ENCODE measurements at places on chromosomes 2 and 18. TPM values are rescaled to one million over a fixed set of nuclear protein-coding genes. Genes with fewer than 3 reads are reported as not detected.

DSC3 gene
- 0.06 TPM for total RNA-seq

MEP1B gene
- total RNA-seq = not detected

CTLA4 gene
- 65.0 TPM for total RNA-seq

OSR1 gene
- total RNA-seq = not detected

PLEK gene
- 20.0 TPM for total RNA-seq

GAD1 gene
- 0.76 TPM for total RNA-seq

CNTNAP5 gene
- total RNA-seq = not detected

KCNK3 gene
- total RNA-seq = not detected

GKN2 gene
- total RNA-seq = not detected

SMYD1 gene
- total RNA-seq = not detected

CRYBA2 gene
- not detected for total RNA-seq

ATOH8 gene
- not detected for total RNA-seq

TCF7L1 gene
- not detected for total RNA-seq

LHCGR gene
- not detected for total RNA-seq

EGR4 gene
- 0.48 TPM for total RNA-seq

CPO gene
- not detected for total RNA-seq

ANKRD23 gene
- total RNA-seq = 3.9 TPM

All from activated CD8-positive, alpha-beta memory T cell treated with anti-CD3 and anti-CD28 coated beads for 36 hours (primary cell).